Bone marrow (tissue), 2 donors: ENCODE measurements at places on chromosomes 3 and 15.
A peak's percentile ranks its signal among the peaks of the same experiment; 100 is the strongest.

DNA sequence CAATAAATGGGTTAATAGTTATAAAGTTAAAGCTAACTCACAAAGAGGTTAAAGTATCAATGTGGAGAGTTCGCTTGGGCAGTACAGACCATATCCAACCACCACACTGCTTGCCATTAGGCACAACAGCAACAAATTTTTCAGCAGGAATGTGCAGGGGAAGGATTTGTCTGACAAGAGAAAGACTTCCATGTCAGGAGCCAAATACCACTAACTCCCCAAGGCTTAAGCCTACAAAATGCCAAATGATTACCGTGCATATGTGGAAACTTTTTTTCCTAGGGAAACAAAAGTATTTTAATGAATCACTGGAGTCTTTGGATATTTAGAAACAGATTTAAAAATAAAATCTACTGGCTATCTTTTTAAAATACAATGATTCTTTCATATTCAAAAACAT is 8.1 kb downstream of the VGLL3 start:
- DNase-seq = no peak

GRCh38 chr3:87125116-87125515 is 102.0 kb upstream of the CHMP2B start:
- DNase-seq = no peak

DNA sequence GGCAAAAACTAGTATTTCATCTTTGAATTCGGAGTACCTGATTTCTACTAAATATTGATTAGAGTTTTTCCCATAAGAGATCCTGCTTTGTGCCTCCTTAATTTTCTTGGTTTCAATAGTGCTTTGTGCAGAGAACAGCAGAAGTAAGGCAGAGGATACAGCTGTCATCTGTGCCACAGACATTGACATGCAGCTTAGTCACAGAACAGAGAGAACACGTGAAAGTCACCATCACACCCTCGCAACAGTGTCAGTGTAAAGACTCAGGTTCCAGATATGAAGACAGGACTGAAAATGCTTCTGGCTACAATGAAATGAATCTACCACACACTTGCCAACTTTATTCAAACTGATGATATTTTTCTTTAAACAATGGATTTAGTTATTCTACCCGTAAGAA is 942.8 kb upstream of the CFAP20DC start:
- DNase-seq = peak; percentile 47

GRCh38 chr3:41975416-41976103 is 13.7 kb upstream of the ULK4 start:
- no peak for DNase-seq

GRCh38 chr15:64029633-64030032 is 16.7 kb downstream of the DAPK2 start:
- no peak for DNase-seq
